Pons (tissue), 1 donor: ENCODE measurements at places on chromosomes 2 and 18.

DNA sequence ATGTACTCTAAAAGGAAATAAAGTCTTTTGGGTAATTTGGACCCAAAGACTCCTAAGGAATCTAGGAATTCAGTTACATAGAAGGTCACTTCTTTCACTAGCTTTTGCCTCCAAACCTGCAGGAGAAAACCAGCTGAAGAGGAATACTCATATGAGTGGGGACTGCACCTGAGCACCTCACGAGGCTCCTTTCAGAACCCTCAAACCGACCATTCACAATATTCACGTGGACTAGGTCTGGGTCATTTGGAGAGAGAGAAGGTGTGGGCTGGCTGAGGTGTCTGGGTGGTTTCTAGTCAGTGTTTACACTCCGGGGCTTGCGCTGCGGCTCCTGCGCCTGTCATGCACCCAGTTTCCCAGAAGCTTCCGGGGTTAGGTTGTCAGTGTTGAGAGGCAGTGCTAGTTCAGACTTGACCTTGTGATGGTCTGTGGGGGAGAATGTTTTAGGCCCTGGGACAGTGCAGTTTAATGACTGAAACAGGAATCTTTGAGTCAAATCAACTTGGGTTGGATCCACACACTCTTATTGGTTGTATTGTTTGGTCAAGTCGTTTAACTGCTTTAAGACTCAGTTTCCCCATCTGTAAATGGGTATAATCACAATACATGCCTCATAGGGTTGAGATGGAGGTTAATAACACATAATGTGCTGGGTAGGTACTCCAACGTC lies 78.4 kb downstream of the LIMS1 start:
- no peak for DNase-seq

DNA sequence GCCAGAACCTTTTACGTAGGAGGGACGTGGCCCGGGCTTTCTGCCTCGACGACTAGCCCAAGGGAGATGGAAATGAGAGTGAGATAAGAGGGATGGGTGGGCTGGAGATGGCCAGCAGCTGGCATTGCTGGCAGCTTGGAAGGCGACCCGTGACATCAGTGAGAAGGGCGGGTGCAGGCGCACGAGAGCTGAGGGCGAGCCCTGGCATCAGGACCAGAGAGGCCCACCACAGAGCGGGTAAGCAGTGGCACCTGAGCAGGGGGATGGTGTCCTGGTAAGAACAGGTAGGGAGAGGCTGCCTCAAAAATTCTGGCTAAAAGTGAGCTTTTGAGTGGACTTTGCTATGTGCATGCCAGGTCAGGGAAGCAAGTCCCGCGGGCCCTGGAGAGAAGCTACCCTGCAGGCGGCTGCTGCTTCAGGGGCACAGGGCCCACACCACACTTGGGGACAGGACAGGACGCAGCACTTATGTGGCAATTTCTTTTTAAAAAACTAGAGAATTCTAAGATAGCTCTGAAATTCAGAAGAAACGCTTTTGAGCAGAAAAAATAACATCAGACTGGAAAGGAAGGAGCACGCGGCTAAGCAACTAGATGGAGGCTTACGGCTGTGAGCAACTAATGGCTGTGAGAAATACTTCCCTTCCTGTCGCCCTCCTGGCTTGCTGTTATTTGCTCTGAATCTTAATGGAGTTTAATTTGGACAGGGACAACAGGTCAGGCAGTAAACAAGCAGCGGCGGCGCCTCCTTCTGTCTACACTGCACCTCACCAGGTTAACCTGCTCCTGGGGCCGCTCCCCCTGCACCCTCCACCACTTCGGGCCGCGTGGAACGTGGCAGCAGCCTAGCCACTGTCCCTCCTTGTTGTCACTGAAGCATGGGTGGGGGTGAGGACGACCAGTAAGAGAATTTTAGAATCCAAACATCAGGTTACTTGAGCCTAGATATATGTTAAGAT lies 20.5 kb downstream of the THAP4 start:
- no peak for DNase-seq

DNA sequence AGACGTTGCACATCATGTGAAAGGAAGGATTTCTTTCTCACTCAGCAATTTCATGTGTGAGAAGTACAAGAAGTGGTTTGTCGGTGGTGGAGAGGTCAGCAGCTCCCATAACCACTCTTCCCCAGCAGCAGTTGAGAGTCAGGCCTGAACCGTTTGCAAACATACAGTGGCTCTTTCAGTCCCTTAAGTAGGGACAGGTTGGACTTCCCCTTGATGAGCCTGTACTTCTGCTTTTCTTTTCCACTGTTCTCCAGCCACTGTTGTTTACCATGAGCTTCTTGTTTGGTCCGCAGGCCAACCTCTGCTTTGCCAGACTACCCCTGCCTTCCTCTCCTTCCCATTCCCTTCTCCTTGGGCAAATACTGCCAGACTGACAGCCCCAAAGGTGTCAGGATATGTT lies 391.3 kb upstream of the CELF4 start:
- no peak for DNase-seq

DNA sequence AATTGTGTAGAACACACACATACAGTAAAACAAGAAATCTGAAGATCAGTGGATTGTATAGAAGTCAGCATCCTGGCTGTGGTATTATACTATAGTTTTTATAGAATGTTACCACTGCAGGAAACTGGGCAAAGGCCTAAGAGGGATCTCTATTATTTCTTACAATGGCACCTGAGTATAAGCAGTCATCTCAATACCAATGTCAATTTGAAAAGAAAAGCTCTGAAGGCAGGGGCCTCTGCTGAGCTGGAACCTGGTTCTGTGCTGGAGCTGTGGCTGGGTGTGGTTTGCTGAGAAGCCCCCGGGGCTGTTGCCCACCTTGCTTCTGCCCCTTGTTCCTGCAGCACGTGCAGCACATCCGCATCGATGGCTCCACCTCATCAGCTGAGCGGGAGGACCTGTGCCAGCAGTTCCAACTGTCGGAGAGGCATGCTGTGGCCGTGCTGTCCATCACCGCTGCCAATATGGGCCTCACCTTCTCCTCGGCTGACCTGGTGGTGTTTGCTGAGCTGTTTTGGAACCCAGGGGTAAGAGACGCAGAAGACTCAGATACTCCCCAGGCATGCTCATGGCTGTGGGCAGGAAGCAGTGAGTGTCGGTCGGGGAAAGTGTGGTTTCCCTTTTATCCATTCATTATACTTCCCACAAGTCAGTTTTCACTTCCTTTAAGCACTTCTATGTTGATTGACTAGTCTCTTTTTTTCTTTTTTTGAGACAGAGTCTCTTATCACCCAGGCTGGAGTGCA lies 23.5 kb upstream of the RPL37A start:
- peak; percentile 48 for DNase-seq

DNA sequence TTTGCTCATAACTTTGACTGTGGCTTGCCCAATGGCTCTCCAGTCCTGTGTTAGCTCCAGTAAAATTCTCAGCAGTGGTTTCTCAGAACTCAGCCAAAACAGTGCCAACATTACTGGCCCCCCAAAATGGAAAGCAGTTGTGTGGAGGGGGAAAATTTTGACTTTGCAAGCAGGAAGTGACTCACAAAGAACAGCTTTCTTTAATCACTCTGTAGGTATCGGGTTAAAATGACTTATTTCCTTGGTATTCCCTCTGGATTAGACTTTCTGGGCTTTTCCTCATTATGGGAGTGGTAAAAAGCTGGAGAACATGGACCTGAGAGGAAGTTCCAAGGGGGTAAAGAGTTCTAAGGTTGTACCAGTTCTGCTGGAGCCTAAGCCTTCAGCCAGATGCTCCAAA lies 175.7 kb upstream of the RND3 start:
- no peak for DNase-seq

GRCh38 chr2:199663157-199663556 lies 187.8 kb downstream of the FTCDNL1 start:
- DNase-seq: no peak

DNA sequence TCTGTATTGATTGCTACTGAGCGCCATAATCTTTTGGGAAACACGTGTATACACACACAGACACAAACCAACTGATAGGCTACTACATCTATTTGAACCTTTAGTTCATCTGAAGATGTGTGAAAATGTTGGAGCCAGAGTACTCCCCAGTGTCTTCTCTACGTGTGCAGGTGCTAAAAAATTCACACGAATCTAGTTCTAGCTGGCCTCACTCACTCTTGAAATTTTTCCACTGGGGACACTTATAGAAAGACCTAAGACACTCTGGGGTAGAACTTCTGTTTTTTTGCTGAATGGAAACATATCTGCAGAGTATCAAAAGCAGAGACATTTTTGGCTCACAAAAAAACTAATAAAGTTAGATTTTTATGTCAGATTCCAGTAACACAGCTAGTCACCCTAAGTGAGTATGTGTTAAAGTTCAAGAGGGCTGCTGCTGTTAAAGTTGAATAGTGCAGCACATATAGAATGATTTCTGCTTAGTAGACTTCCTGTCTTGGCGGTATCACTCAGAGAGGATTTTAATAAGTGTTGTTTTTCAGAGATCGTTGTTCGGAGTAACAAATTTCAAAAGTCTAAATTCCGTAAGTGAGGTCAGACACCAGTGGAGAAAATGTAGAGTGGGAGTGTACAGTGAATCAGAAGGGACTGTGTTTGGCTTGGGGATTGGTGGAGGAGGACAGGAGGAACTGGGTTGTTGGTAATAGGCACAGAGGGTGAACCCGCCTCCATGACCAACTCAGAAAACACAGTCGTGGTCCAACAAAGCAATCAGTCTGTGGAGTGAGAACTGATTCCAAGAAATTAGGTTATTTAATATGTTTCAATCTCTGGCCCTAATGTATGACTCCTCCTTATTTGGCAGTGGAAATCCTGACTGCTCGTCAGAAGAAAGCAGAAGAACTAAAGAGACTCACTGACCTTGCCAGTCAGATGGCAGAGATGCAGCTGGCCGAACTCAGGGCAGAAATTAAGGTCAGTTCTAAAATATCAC lies 43.1 kb downstream of the KCTD18 start:
- no peak for DNase-seq

GRCh38 chr2:14123436-14124103 lies 508.9 kb upstream of the LRATD1 start:
- DNase-seq: no peak

DNA sequence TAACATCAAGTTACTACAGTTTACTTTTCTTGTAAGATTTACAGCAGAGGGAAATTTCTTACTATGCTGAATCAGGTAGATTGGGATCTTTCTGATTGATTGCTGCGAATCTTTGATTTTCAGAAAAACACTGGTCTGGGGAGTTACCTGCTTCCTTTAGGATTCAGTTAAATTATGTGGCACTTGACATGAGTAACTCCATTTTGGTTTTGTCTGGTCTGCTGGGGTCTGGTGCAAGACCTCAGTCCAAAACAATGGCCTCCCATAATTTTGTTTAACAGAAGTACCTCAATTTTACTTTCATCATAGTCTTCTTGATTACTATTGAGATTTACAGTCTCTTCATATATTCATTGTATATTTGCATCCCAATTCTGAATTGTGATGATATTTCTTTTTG lies 775.5 kb downstream of the TRIB2 start:
- no peak for DNase-seq

DNA sequence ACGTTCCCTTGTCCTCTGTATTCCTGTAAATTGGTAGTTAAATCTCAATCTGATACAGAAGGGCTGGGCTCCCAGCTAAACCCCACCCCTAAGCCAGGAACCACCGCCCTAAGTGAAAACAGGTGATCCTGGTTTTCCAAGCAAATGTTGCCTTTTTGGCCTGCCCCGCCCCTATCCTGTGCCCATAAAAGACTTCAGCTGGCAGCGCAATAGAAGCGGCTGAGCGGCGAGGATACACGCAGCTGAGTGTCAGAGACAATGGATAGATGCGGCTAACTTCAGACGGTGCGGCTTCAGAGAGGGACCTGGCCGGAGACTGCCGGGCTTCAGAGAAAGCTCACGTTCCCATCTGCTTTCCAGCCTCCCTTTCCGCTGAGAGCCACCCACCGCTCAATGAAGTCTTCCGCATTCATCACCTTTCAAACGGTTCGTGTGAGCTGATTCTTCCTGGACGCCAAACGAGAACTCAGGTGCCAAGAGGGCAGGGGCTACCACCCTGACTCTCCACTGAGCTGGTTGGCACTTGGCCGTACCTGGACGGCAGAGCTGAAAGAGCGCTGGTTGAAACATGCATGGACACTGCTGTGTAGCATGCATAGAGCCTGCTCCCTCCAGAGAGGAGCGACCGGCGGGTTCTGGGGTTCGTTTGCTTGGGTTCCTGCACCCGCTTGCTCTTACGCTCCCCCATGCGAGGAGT lies 49.5 kb upstream of the POLE4 start:
- no peak for DNase-seq

DNA sequence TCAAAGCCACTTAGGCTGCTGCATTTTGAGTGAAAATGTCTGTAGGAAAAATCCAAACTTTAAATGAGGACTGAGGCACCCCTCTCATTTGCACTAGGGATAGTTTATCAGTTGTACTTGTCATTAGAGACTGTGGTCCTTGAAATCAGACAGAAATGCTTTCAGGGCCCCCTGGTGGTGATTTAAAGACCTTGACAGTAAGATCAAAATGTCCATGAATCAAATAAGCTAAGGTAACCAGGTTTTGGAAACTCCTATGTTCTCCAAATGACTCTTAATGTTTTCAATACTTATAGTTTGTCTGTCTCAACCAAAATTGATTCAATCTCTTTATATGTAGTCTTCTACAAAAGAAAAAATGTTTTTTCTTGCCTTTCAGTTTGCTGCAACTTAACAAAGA lies 28.8 kb upstream of the DDX18 start:
- peak; percentile 43 for DNase-seq

DNA sequence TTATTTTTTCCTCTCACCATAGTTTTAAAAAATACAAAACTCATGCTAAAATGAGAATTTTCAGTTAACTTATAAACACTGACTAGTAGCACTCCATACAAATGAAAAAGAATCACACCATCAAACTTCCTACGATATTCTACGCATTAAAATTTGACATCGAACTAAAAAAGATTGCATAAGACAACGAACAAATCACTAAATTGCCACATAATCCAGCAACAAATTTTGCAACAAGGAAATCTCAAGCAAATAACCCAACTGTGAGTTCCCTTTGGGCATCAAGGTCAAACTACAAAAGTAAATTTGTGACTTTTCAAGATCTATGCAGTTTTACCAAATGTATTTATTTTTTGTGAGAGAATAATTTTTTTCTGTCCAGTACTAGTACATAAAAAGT lies 1.5 kb downstream of the MAP3K2 start:
- DNase-seq: no peak

- no peak for DNase-seq
Measured at GRCh38 chr2:169776252-169776761, 22.4 kb upstream of the SSB start.

DNA sequence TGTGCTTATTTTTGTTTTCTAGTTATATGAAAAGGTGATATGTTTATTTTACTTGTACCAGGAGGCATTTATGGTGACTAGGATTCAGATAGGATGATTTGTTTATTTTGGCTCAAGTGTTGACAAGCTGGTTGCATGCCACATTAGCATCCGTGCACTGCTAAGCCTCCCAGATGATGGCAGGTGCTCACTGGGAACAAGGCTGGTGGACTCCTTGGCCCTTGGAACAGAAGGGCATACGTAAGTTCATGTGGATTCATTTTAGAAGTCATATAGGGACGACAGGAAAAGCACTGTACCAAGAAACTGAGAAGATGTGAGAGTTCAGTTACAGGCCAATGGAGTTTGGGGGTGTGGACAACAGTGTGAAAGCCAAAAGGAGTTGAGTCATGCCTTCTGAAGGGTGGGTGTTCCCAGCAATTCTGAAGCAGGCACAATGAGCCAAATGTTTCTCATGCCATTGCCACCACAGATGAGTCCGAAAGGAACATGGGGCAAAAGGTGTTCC lies 166.2 kb downstream of the PHLPP1 start:
- DNase-seq: no peak

- DNase-seq: peak; percentile 47
Measured at GRCh38 chr18:79200546-79201268, 131.5 kb downstream of the ATP9B start.
